ENCODE measurements at places on chromosomes 7 and 10. TPM values are rescaled to one million over a fixed set of nuclear protein-coding genes. Genes with fewer than 3 reads are reported as not detected.

Gene NXPH1
- polyA plus RNA-seq = not detected

Gene ZNF239
- 9.3 TPM for polyA plus RNA-seq

Gene PON1
- 0.17 TPM for polyA plus RNA-seq

DNA sequence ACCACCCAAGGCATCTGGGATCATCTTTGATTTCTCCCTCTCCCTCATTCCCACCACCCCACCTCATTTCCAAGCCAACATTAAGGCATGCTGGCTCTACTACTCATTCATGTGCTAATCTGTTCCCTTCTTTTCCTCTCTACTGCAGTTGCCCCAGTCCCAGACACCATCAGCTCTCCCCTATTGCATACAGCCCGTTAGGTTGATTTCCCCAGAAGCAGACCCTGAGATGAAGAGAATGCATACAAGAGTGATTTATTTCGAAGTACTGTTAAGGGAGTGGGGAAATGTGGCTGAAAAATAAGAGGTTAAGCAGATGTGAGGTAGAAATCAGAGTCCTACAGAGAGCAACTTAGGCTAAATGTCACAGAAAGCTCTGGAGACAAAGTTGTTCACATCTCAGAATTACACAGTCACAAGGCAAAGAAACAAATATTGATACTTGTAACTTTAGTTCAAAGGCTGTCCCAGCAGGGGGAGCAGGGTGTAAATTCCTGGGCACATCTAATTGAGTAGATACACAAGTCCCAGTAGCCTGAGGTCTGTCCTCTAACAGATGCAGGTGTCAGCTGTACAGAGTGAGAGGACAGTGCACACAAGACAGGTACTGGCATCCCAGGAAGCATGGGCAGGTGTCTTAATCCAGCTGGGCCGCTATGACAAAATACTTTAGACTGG lies 20.9 kb downstream of the AKR1D1 start:
- no peak for DNase-seq

GRCh38 chr10:100615908-100616307 lies 80.2 kb downstream of the HIF1AN start:
- no peak for DNase-seq

DNA sequence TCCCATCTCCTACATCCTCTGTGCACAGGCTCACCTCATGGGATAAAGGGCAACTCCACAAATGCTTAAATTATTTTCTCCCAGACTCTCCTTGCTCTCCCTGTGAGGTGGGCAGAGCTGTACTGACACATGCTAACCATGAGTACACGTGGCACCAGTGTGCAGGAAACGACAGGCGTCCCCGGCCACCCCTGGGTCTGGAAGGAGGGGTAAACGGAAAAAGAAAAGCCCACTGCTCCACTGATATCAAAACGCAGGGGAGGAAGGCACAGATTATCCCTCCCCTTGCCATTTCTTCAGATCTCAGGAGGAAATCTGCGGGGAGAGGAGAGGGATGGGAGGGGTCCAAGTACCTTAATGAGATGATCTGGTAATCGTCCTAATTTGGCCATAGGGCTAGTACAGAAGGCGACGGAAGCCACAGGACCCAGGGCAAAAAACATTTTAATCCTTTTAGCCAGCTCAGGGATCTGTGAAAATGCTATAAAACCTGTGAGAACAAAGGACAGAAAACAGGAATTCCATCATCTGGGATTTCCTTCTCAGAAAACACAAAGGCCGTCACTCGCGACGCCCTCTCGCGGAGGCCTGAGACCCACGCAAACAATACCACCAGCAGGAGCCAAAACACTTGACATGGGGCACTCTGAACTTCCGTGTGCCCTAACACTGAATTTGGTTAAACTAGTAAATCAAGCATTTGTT lies 17.8 kb upstream of the CH25H start:
- DNase-seq = no peak

DNA sequence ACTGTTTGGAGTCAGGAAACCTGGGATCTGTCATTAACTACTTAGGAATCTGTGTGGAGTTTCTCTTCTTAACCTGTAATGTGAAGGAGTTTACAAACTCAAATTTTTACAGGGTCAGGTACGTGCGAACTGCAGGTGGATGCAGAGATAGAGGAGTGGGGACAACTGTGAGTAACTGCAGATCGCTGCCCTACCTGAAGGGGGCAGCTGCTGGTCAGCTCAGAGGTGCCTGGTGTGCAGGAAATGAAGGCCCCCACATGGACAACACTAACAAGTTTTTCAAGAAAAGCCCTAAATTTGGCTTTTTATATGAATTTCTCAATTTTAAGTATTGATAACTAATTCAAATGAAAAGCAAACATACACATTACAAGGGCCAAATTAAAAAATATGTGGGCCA lies 380.0 kb downstream of the REEP3 start:
- no peak for DNase-seq

GRCh38 chr10:47140761-47141348 lies 159.1 kb upstream of the GDF10 start:
- no peak for DNase-seq

- no peak for DNase-seq
These were observed 507.4 kb downstream of the SORCS3 start for GRCh38 chr10:105148456-105148855.
